ENCODE measurements at places on chromosomes 6 and 20.

GRCh38 chr20:43985121-43985520, 70.5 kb downstream of the TOX2 start:
- no peak for DNase-seq

- DNase-seq = no peak
These were observed 20.7 kb downstream of the METTL24 start for GRCh38 chr6:110337486-110337885.

GRCh38 chr6:100845676-100846075, 35.5 kb downstream of the ASCC3 start:
- no peak for DNase-seq

DNA sequence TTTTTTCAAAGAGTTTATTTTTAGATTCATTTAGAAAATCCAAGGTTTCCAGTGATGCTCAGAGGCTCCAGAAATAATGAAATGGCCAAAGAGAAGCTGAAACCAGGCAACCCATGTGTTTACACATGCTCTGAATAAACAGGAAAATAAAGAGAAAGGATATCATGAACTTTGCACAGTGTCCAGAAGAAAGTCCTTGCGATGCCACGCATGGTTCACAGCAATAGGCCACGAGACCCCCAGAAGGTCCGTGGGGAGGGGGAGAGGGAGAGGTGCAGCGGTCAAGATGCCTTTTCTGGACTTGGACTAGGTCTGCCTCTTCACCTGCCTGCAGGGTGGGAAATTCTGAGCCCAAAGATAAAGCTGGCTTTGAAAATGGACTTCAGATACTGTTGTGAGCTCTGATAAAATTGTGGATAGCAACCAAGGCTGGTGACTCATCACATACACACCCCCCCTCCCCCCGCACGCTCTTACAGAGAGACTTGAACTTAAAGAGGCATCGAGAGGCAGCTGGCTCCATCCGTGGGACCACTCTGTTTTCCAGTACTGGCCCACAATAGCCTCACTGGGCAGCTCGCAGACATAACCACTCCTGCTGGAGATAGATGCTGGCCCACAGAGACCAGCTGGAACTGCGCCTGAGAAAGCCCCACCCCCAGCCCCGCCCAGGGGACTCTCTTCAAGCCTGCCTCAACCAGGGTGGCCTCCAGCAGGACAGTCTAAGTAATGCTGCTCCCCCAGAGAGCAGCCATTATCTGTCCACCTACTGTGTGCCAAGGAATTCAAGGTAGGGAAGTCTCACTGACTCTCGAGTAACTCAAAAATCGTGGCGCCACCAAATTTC, 21.2 kb upstream of the NFATC2 start:
- peak; percentile 30 for DNase-seq

DNA sequence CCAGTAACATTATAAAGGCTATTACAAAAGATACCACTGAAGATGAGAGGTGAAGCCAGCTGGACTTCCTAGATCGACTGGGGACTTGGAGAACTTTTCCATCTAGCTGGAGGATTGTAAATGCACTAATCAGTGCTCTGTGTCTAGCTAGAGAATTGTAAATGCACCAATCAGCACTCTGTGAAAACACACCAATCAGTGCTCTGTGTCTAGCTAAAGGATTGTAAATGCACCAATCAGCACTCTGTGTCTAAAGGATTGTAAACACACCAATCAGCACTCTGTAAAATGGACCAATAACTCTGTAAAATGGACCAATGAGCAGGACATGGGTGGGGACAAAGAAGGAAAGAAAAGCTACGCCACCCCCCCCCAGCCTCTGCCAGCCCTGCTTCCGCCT, 13.6 kb upstream of the RPS10 start:
- no peak for DNase-seq

DNA sequence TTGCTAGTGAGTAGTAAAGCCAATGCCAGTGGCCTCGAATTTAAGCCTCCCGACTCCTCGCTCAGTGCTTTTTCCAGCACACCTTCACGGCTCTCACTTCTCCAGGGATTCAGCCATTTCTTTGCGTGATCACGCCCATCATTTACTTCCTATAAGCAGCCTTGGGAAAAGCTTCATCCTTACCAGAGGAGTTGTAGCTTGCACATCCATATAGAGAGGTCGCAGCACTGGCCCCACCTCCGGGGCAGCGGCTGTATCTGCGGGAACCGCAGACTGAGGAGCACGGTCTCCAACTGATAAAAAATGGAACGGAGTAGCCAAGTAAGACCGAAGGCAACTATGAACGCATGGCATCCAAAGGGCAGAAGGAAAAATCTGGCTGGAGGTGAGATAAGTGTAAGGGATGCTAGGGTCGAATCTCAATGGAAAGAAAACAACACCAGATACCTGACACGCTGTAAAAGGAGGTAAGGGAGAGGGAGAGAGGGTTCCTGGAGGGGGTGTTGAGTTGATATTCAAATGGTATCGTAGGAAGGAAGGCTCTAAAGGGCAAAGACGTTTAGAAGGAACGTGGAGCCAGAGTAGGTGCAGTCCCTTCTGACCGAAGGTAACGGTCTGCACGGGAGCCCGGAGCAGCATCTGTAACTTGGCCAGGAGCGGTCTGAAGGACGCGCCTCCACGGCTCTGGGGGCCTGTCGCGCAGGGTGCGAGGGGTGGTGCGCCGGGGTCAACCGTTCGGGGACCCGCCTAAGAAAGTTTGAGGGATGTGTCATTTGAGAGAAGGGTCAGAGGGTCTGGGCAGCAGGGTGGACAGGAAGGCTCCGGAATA, 640 bp downstream of the NFS1 start:
- no peak for DNase-seq

GRCh38 chr20:1164871-1165270, 19.9 kb downstream of the TMEM74B start:
- DNase-seq = no peak

GRCh38 chr6:131129689-131130553, 5.3 kb upstream of the AKAP7 start:
- DNase-seq = no peak

DNA sequence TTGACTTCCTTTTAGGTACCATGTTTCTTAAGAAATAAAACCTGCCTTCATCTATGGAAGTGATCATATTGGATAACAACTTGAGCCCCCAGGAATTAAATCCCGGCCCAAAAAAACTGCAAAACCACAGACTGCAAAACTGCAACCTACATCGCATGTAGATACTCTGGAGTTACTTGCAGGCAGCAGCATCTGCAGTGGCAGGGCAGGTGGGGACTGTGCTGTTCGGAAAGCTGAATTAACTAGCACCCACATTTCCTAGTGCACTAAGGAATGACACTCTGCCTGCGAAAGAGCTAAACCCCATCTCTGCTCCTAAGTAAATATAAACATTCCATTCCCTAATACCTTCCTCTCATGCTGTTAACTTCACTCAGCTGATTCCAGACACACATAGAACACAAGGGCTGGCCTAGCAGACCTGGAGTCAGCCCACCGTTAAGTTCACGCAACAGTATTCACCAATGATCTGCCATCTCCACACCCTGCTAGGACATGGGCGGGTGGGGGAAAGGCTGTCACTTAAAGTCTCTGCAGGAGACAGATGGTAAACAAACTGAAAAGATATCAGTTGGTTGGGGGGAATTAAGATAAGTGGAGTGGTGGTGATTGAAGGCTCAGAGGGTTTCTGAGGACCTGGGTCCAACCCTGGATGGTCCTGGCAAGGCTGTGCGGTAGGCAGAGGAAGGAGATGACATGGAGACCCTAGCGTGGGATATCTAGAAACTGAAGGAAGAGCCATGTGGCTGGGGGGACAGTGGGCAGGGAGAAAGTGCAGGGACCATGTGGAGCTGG, 128.4 kb downstream of the SYCP2 start:
- no peak for DNase-seq

- no peak for DNase-seq
These were observed 209.9 kb downstream of the LY86 start for GRCh38 chr6:6798448-6798860.

GRCh38 chr6:109076377-109076776, 18.3 kb downstream of the SESN1 start:
- no peak for DNase-seq

GRCh38 chr6:67210450-67210849, 1424.6 kb upstream of the ADGRB3 start:
- DNase-seq = no peak

- no peak for DNase-seq
These were observed 143.5 kb upstream of the MARCKS start for GRCh38 chr6:113713665-113714064.

DNA sequence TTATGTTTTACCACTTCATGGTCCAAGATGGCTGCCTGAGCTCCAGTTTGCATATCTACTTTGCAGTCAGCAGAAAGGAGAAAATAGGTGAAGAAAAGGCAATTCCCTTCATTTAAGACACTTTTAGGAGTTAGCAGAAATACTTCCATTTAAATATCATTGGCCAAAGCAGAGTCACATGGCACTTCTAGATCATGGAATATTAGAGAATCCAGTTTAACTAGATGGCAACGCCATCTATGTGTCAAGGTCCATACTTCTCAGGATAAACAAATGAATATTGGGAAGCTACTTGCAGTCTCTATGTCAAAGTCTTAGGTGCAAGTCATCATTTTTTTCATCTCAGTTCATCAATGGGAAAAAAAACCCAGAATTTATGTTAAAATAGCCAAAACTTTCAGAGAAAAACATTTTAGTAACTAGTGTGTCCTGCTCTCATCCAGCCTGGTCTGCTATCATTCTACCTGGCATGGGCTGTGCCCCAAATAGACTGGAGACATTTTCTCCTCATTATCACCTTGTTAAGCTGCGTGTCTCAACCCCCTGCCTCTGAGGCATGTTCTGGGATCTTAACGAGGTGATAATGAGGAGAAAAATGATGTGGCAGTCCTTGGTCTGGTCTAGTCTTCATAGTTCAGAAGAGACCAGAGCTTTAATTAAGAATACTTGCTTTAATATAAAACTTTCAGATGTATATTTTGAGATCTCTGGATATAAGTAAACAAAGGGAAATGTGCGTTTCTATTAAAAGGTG, 227.3 kb downstream of the TBX18 start:
- DNase-seq = no peak

DNA sequence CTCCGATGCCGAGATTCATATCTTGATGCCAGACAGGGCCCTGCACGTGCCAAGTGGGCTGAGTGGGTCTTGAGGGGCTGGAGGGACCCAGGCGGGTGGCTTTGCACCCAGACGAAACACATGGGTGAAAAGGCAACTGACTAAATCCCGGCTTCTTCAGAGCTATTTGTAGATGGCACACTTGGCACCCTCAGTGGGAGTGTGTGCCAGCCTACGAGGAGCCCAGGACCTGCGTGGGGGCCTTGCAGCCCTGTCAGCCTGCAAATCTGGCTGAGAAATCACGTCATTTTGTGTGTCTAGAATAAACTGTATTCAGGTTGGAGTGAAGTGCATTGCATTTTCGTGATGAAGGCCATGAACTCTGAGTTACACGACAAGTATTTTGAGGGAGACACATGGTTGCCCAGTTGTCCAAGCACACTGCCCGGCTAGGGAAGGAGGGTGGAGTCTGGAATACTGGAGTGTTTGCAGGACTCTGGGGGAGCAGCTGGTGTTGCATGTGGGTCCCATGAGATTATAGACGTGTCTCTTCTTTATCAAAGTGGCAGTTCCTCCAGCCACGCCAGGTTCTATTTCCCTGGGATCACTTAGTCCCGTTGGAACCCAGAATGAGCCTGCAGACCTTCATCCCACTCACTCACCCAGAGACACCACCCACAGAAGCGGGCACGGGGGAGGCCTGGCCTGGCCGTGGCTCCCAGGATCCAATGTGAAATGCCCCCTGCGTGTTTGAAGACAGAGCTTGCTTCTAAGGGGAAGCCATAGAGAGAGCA, 60.2 kb downstream of the DLL1 start:
- DNase-seq = no peak

- DNase-seq = no peak
These were observed 177.3 kb downstream of the EPHA7 start for GRCh38 chr6:93242049-93242448.

DNA sequence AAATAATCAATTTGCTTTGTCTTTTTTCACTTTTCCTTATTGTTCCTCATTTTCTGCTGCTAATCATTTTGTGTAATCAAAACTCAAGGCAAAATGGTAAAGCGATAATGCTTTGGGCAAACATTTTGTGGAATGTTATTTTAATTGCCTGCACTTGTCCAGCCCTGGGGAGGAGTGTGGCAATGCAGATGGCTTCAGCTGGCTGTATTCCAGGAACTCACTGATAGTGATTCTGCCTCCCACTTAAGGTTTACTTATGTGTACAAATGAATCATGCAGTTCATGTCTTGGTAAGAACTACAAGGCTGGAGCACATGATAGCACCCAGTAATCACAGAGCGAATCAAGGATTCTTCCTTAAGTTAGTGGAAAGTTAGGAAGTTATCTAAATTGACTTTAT, 107.8 kb downstream of the COL19A1 start:
- DNase-seq = no peak

DNA sequence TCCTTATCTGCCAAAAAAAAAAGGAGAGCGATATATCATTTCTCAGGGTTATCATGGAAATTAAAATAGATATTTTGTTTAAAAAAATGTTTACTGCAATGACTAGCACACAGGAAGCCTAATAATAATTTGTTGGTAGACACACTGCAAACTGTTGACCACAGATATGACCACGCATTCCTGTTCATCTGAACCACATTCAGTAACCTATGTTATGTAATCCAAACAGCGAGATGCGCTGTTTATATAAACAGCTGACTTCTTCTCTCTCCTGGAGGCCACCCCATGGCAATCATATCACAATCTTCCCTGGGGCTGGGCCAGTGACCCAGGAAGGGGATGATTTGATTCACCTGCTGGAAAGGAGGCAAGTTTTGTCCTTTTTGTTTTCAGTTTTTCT, 129.3 kb upstream of the UST start:
- DNase-seq = no peak

DNA sequence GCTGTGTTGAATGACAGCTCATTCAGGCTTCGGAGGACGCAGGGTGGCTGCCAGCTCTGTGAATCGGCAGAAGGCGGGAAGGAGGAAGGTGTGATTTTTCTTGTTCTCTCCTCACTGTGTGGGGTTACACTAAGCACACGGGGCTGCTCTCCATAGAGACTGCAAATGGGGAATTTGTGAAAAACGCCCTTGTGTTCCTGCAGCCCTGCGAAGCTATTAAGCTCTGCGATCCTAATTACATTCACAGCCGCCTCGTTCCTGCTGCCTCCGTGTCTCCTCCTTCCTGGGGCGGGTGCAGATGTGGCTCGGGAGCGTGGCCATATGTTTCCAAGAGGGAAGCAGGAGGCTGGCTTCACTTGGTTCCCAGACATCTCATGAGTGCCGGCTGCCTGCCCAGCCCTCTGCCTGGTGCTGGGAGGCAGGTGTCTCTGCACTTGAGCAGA, 124.0 kb downstream of the TOX2 start:
- DNase-seq = no peak

GRCh38 chr20:13348311-13349234, 127.5 kb downstream of the ISM1 start:
- no peak for DNase-seq

GRCh38 chr6:127289934-127290333, 23.3 kb downstream of the RNF146 start:
- no peak for DNase-seq

- no peak for DNase-seq
These were observed 950 bp downstream of the PEDS1 start for GRCh38 chr20:50152394-50153152.
